ENCODE measurements at places on chromosomes 2 and 18. TPM values are rescaled to one million over a fixed set of nuclear protein-coding genes. Genes with fewer than 3 reads are reported as not detected.

DNA sequence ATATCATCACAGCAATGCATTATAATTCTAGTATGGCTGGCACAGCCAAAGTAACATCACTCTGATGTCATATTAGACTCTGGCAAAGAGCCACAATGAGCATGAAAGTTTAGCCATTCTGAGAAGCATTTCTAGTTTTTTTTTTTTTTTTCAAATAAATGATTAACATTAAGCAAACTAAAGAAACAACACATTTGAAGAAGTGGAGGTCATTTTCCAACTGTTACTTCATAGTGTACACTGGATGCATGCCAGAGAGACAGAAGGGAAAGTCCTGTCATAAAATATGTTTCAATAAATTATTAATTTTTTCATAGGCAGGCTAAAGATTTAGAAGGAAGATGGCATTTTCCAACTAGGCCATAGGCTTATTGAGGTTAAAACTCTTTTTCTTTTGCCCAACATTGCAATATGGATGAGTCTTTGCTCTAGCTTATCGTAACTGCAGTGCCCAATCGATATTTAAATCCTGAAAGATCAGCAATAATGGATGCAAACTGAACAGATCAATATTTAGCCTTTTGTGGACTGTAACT lies 1630.4 kb upstream of the ACVR2A start:
- no peak for DNase-seq

DNA sequence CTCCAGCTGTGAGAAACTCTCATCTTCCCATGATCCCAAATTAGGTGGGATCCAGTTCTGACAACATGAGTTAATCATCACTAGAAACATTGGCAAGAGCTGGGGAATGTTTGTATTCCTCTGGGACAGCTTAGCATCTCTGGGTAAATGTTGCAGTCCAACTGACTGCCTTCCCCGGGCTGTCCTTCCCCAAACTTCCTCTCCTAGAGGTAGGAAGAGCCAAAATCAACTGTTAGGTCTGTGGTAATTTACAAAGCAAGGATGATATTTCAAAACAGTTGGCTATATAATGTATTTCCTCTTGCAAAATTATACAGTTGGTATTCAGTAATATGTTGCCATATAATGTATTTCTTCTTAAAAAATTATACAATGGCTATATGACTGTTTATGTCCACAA lies 148.5 kb downstream of the MGAT5 start:
- DNase-seq = no peak

DNA sequence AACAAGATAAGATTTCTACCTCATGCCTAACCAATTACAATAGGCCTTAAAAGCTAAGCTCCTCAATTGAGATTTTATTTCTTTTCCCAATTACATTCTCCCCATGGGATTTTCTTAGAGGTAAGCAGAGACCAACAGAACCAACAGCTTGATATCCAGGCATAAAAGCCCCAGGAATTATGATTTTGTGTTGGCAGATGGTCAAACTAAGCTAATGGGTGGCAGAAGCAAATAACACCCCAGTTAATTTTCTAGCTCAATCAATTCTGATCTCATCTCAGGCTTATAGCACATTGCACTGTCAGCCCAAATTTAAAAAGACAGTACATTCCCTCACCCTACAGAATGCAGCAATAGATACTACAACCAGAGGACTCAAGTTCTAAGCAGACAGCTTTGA lies 156.4 kb downstream of the NRXN1 start:
- no peak for DNase-seq

- DNase-seq = peak; percentile 91
Observed at GRCh38 chr2:9799729-9800632, 43.3 kb upstream of the TAF1B start.

Gene SCN3A
- 0.24 TPM for total RNA-seq

Measured in activated T-cell treated with anti-CD3 and anti-CD28 coated beads, Interleukin-2, amount 50 U/mL, for 72 hours (primary cell).